ENCODE measurements at places on chromosomes 7 and 10.

DNA sequence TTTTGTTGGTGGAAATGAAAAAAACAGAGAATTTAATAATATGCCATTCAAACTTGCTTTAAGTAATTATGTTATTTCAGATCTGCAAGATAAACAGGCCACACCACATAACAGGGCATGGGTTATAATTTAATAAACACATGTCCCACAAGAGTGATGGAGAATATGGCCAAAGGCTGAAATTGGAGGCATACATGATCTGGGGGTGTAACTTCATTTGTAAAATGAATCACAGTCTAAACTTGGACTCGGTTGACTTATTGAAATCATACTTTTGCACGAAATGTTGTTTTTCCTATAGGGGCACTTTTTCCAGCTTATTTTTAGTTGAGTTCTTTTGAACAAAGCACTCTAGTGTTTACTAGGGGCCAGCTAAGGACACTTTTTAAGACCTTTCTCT is 151.6 kb downstream of the TMEM26 start:
- no peak for DNase-seq

DNA sequence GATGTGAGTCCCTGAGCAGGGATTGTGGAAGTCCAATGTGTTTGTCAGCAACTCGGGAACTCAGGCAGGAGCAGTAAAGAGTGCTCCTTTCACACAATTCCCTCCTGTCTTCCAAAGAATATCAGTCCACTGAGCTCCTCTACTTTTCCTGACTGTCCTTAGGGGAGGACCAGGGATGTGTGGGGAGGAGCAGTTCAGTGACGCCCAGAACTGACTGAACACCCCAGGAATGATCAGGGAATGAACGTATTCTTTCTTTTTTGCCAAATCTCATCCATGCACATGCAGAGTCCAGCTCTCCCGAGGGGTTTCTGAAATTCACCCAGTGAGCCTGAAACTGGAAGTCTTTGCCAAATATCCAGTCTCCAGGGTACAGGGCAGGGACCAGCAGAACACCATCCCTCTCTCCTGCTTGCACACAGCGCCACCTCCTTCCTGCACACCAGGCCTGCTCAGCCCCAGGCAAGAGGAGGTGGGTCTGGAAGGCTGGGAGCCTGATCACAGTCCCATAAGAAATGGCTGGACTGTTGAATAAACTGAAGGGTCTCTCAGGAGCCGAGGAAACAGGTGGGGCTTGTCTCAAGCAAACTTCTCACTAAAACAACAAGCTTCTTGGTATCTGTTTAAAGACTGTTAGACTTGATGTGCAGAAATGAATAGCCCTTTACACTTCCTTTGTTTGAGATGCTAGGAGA is 294.7 kb downstream of the C7orf25 start:
- no peak for DNase-seq

- no peak for DNase-seq
Observed at GRCh38 chr10:60351191-60351853, 38.4 kb downstream of the ANK3 start.

- DNase-seq = no peak
Observed at GRCh38 chr10:58818900-58819299, 306.2 kb downstream of the BICC1 start.

GRCh38 chr10:34323192-34323591 is 491.9 kb downstream of the PARD3 start:
- DNase-seq = no peak

Measured in naive thymus-derived CD8-positive, alpha-beta T cell (primary cell).